ENCODE measurements at places on chromosomes 1 and 21.

DNA sequence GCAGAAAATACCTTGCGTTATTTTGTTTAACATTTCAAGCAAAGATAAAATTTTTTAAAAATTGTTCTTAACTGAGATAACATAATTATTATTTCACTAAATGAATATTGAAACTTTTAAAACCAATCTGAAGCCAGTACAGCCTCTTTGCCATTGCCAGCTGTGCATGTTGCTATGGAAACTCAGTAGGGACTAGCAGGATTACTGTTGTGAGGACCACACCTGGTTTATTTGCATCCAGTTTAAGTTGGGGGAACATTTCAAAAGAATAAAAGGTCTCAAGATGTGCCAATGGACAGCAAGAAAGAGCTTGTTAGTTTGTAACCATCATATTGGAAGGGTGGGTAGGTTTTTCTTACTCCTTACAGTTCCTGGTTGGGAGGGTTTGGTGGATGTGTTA is 80.7 kb downstream of the POU2F1 start:
- DNase-seq, result no peak

DNA sequence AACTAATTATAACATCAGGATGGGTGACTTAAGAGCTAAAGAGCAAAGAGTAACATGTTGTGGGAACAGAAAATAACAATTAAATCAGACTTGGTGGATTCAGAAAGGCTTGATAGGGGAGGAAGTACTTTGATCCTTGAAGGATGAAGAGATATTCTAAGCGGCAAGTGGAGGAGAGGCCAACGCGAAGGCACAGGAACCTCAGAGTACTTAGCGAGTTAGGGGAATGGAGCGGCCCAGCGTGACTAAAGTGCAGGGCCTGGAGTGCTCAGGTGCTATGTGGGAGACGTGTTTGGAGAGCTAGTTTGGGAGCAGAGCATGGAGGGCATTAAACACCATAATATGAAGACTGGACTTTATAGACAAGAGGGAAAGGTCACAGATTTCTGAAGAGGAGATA is 64.3 kb downstream of the ADCY10 start:
- DNase-seq, result no peak

- DNase-seq, result no peak
These were observed 2.0 kb downstream of the CHML start for GRCh38 chr1:241638099-241638682.

DNA sequence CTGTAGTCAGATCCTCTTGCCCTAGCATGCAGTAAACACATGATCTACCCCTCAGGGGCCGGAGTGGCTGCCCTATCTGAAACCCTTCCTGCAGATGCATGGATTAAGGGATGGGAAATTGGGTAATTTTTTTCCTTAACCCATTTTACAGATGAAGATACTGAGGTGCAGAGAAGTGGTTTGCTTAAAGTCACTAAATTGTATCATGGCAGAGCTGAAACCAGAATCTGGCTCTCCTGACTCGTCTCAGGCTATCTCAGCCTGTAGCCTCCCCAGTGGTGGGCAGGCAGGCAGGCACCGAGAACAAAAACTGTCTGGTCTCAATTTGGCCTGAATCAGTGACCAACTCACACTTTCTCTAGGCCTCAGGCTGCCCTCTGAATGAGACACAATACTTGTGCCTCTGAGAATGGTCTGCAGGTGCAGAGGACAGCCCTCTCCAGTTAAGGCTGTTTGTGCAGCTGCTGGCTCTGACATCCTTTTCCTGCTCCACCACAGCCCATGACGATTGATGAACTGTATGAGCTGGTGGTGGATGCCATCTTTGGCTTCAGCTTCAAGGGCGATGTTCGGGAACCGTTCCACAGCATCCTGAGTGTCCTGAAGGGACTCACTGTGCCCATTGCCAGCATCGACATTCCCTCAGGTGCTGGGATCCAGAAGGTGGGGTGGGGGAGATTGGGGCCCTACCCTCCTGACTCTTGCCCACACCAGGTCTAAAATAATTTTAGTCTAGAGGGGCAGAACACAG is 1.5 kb downstream of the NAXE start:
- no peak for DNase-seq

- DNase-seq, result no peak
These were observed 30.7 kb downstream of the CD58 start for GRCh38 chr1:116540088-116540487.

- no peak for DNase-seq
These were observed 4.9 kb upstream of the CORT start for GRCh38 chr1:10444795-10445397.

DNA sequence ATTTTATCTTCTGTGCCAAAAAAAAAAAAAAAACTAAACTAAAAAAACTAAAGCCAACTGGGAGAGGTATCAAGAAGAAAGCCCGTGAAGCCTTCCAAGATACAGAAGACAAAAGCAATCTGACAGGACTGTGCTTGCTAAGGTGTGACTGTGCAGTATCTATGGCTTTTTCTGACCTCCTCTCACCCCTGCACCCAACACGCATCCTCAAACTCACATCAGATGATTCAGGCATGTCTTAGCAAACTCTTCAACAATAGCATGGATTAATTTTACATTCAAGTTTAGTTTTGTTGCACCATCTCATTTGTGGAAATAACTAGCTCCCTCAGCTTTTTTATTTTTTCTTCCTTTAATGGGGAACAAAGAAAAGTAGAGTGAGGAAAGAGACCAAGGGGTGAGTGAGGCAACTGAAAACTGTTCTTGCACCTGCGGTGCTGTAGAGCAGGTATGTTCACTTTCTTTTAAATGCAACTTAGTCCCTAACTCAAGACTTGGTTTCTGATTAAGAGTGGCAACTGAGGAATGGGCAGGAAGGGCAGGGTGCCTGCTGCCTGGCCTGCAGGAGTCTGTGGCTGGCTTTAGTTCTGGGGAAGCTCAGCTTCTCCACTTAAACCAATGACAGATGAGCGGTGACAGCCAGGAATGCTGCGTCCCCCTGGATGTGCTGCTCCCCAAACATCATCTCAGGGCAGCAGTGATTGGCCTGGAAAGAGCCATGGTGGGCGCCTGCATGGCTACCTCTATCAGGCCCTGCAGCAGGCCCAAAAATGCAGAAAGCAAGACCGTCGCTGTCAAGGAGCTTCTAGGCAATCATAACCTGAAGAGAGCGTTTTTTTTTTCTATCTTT is 71.3 kb upstream of the LRRC8B start:
- no peak for DNase-seq

DNA sequence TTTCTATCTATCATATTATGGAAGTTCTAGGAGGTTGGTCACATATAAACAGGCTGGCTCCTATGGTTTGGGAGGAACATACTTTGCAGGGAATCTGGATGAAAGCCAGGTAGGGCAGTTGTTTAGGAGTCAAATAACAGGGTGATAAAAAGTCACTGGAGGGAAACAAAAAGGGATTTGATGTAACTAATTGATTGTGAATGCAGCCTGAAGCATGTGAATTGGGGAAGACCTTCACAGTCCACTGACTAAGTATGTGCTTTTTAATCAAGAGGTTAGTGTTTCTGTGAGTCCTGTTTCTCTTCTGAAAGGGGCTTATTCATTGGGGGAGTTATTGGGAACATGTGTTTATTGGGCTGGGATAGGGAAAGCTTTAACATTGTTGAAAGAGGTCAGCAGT is 41.3 kb downstream of the HMCN1 start:
- no peak for DNase-seq

- peak; percentile 67 for DNase-seq
These were observed at the start of gene CFAP74 for GRCh38 chr1:2003541-2004131. TSS of gene CFAP74 (minus strand) at chr1:2003786. CDS start at chr1:1990956, 12,830 bp downstream.

GRCh38 chr1:234611225-234611846 is 1.4 kb upstream of the IRF2BP2 start:
- no peak for DNase-seq

- no peak for DNase-seq
These were observed 1334.5 kb upstream of the ADGRL4 start for GRCh38 chr1:80341021-80341420.

DNA sequence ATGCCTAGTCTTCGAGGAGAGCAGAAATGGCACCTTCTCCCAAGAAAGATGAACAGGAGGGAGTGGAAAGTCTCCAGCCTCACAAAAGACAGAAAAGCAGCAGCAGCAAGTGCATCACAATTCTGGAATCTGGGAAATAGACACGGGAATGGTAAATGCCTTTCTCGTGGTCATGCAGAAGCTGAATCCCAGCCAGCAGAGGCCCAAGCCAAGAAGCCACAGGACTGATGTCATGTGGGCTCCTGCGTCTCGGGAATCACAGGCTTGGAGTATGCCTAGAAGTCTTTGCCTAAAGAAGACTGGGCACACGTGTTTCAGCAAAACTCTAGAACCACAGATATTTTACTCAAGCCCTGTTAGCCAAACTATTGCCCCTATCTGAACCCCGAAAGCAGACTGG is 260.3 kb upstream of the PLD5 start:
- DNase-seq, result no peak

DNA sequence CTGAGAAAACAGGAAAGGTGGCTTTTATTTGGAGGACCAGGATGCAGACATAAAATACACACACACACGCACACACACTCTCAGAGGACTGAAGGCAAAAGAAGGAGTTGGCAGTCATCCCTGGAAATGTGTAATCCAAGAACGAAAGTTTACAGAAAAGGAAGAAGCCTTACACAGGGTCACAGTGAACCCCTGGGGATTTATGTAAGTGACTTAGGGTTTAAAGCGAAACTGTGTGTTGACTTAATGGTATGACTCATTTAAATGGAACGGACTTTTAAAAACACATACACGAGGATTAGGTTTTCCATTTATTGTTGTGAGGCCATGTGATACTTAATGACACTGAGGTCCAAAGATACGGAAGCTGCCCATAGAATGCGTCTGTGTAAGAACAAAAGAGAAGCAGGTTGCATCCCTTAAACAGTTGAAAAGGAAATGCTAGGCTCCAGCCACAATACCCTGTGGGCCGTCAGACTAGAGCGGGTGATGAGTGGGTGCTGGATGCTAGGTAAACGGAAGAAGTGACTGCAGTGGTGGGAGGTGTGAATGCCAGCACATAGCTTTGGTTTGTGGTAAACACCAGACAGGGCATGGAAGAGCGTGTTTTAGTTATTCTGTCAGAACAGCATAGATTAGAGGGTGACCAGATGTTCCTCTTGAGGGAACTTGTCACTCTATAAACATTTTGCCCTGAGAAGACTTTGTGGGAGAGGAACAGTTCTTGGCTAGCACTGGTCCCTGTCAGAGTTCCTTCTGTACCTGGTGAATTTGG is 21.6 kb upstream of the BCL10 start:
- peak; percentile 80 for DNase-seq

- no peak for DNase-seq
These were observed 141.4 kb upstream of the GRIK3 start for GRCh38 chr1:37175666-37176215.

- no peak for DNase-seq
These were observed 55.9 kb upstream of the PTGFRN start for GRCh38 chr1:116853680-116854402.

DNA sequence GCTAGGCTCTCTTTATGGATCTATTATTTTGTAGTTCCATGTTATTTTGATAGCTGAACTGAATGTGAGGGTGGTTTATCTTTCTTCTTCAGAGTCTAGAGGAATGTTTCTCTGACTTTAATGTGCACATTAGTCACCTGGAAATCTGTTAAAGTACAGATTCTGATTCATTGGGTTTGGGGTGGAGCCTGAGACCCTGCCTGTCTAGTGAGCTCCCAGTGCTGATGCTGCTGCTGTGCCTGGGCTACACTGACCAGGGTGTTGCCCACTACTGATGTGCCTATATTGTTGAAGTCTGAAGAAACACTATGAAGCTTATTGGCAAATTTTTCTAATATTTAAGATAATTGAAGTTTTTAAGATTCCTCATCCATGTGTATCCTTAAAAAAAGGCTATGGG is 35.9 kb downstream of the CD46 start:
- no peak for DNase-seq

GRCh38 chr1:20029178-20029912 is 40.6 kb upstream of the PLA2G5 start:
- no peak for DNase-seq

DNA sequence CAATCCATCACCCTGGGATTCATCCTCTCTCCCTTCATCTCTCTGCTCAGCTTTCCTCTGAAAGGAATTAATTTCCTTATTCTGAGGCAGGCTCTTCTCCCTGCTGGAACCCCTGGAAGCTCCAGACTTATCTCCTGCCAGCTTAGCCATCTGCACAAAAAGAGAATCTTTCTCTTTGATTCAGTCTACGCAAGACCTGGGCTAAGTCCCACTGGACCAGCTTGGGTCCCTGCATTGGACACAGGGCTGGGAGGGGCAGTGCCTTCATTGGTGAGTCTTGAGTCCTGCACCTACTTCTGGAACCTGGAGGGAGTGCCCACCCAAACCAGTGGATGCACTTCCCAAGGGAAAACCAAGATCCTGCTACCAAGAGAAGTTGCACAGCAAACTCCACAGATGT is 271.7 kb upstream of the CSF3R start:
- no peak for DNase-seq

GRCh38 chr1:171188388-171189266 is 3.5 kb downstream of the FMO2 start:
- DNase-seq, result peak; percentile 60

- no peak for DNase-seq
These were observed 30.2 kb upstream of the RGS8 start for GRCh38 chr1:182714546-182714945.

- DNase-seq, result no peak
These were observed 92.0 kb downstream of the USH2A start for GRCh38 chr1:216331211-216331610.

DNA sequence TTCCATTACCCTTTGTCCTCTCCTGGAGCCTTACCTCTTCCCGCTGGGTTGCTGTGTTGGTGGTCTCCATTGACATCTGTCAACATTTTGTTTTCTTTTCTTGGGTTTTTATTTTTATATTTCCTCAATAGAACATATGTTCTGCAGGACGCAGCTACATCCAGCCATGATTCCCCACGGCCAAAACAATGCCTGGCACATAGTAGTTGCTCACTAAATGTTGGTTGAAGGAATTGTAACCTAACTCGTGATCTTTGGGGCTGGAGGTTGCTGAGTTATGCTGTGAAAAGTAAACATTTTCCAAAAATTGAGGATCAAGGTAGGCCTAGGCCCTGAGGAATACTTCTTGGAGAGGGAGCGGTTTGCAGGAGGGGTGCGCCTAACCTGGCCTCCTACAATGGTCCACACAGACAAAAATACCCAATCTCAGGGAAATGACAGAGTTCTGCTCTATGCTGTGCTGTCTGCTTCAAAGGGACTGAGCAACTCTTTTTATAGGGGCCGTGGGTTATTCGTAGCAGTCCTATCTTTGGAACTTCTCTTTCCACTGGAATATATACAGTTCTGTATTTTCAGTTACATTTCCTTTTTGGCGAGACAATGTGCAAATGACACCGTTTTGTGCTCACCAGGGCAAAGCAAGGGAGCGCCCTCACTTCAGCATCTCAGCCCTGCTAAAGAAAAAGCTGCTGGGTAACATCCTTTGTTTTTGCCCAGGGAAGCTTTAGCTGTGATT is 1.4 kb downstream of the PDPN start:
- no peak for DNase-seq

GRCh38 chr21:31450980-31451379 is 106.9 kb upstream of the TIAM1 start:
- no peak for DNase-seq

- no peak for DNase-seq
These were observed 416.9 kb upstream of the USP24 start for GRCh38 chr1:55632058-55632457.

DNA sequence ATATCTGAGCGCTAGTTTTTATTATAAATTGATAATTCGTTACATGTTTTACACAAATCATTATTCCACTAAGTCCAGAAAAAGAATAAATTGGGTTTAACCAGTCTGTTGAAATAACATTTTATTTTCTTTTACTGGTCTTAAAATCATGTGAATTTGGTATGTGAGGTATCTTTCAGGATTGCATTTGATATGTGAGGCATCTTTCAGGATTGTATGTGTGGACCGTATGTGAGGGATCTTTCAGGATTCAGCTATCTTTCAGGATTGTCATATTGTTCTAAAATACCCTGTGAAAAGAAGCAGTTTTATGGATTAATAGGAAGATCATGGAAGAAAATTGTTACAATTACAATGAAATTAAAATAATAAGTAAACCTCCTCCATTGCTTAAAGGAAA is 42.9 kb downstream of the USP25 start:
- DNase-seq, result no peak
